ENCODE measurements at places on chromosomes 5 and 9. TPM values are rescaled to one million over a fixed set of nuclear protein-coding genes. Genes with fewer than 3 reads are reported as not detected.

AGXT2 gene
- total RNA-seq, result not detected

TMEFF1 gene
- 35.1 TPM for total RNA-seq

ZDHHC21 gene
- 14.1 TPM for total RNA-seq

SARDH gene
- total RNA-seq, result 3.4 TPM

ARSI gene
- total RNA-seq, result 1.8 TPM

FOXD4 gene
- total RNA-seq, result not detected

GAS1 gene
- total RNA-seq, result 2.3 TPM

FYB1 gene
- total RNA-seq, result not detected

RNF183 gene
- not detected for total RNA-seq

LURAP1L gene
- 10.8 TPM for total RNA-seq

LRRTM2 gene
- not detected for total RNA-seq

GPR151 gene
- not detected for total RNA-seq

RIMOC1 gene
- 14.8 TPM for total RNA-seq

PCDHB5 gene
- 2.5 TPM for total RNA-seq

FNIP1 gene
- total RNA-seq, result 26.4 TPM

GPR150 gene
- total RNA-seq, result 0.82 TPM

SAXO1 gene
- total RNA-seq, result not detected

CAVIN4 gene
- total RNA-seq, result 3.3 TPM

GABRB2 gene
- not detected for total RNA-seq

PELO gene
- 31.1 TPM for total RNA-seq

RANBP3L gene
- not detected for total RNA-seq

SLC25A2 gene
- not detected for total RNA-seq

KIF12 gene
- 5.3 TPM for total RNA-seq

PRLR gene
- total RNA-seq, result not detected

ELL2 gene
- total RNA-seq, result 17.9 TPM

ZNF879 gene
- 3.2 TPM for total RNA-seq

MCTP1 gene
- 9.0 TPM for total RNA-seq

Measured in glomerular endothelial cell (primary cell).